ENCODE measurements at places on chromosomes 3 and 15.

DNA sequence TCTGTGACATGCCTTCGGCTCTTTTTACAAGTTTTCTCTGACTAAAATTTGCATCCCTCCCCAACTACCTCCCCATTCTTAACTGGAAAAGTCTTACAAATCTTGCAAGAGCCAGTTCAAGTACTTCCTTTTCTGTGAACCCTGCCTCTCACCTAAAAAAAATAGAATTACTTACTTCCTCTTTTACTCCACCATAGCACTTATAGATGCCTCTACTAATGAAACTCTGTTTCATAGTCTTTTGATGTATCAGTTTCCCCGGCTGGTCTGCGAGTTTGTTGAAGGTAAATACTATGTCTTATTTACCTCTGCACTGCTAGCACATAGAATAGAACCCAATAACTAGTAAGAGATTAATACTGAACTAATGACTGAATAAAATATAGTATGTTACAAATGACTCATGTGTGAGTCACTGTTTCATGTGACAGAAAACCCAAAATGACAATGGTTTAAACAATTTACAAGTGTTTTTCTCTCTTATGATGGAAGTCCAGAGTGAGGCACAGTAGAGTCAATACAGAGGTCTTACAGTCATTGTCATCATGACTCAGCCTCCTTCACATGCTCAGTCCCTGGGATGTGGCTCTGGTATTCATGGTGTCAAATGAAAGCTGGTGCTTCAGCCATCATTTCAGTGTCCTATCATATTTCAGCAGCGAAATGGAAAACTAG is 393.5 kb downstream of the RSL24D1 start:
- no peak for DNase-seq

DNA sequence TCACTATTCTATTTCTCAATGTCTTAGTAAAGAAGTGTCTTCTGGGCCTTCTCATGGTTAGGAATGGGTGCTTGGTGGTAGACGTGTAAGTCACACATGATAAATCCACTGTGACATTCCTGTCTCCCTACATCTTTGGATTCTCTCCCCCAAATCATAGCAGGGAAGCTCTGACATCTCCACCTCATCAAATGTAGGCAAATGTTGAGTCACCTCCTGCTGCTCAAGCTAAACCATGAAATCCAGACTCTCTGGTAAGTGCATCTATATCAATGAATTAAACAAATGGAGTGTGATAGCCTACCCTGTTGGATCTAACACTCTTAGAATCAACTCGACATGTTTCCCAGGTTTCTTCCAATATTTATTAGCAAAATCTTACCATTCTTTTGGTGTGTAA is 42.8 kb upstream of the RPL35A start:
- no peak for DNase-seq

DNA sequence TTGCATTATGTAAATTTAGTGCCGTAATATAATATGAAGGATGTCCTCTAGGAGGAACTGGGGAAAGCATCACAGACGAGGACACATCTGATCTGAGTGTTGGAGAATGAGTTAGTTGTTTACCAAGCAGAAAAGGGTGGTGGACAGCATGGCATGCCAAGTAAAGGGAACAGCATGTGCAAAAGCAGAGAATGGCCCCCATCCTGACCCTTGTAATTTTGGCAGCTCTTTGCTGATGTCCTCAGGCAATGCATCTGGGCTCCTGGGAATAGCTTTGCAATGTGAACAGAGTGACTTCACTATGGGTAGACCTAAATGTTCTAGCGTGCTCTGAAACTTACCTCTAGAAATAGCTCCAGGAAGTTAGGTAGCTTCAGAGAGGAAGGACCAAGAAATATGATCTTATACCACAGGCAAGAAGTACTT is 263.3 kb downstream of the LPP start:
- DNase-seq = no peak

- no peak for DNase-seq
Measured at GRCh38 chr3:115476472-115476871, 146.8 kb upstream of the GAP43 start.

- DNase-seq = no peak
Measured at GRCh38 chr3:32412887-32413286, 21.2 kb downstream of the CMTM7 start.

DNA sequence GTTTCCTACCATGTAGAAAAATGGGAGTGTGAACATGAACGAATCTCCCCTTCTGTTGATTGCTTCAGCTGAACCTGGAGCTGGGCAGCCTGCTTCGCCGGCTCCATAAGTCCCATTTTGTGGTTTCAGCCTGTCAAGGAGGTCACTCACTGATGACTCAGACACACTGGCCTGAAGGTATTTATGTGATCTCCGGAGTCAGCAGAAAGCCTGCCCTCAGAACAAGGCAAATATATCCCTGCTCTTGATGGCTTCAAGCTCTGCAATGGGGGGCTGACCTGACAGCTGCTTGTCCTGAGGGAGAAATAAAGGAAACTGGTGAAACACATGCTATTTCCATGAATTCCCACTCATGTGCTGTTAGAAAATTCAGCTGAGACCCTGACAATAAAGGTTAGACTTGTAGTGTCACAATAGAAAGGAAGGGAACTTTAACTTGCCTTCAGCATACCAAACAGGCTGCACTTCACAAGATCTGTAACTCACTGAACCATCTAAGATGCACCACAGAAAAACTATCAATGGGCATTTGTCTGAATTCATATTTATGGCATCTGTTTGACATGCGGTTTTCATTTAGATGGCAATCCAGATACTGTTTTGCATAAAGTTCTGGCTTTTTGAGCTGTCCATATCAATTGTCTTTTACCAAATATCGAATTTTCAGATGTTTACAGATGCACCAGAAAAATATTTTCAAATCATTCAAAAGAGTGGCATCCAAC is 282.0 kb upstream of the VEPH1 start:
- DNase-seq = peak; percentile 38

- no peak for DNase-seq
Measured at GRCh38 chr3:198097048-198097447, 137.0 kb downstream of the LMLN start.

GRCh38 chr15:38164507-38164906 is 88.1 kb upstream of the SPRED1 start:
- no peak for DNase-seq

All from umbilical cord (tissue), 2 donors.